Gastroesophageal sphincter (tissue), 4 donors: ENCODE measurements at places on chromosomes 6 and 20. TPM values are rescaled to one million over a fixed set of nuclear protein-coding genes. Genes with fewer than 3 reads are reported as not detected.

NR2E1 gene
- total RNA-seq, result not detected

GRCh38 chr6:103036846-103037245 lies 1643.3 kb downstream of the GRIK2 start:
- ATAC-seq, result no peak

DNA sequence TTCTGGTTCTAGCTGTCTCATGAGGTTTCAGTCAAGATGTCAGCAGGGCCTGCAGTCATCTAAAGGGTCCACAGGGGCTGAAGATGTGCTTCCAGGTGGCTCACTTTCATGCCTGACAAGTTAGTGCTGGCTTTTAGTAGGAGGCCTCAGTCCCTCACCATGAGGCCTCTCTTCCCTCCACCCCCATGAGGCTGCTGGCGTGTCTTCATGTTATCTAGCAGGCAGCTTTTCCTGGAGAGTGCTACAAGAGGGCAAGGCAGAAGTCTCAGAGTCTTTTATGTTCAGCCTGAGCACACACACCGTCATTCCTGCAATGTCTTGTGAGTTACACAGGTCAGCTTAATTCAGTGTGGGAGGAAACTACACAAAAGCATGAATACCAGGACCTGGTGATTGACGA lies 769.9 kb downstream of the HDGFL1 start:
- no peak for ATAC-seq

DNA sequence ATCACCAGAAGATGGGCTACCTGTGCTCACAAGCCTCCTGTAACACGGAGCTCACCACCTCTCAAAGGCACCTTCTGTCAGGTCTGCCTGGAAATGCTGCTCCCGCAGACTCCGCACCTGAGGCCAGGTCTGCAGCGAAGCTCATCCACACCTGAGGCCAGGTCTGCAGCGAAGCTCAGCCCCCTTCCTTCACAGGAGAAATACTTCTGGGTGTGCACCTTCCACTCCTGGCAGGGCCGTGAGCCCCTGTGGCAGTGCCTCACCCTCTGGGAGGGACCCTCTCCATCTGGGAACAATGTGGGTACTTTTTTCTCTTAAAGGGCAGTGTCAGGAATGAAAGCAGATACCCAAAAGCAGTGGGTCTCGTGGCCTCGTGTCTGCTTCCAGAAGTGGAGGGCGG lies 1.4 kb upstream of the SLCO4A1 start:
- ATAC-seq, result no peak

DNA sequence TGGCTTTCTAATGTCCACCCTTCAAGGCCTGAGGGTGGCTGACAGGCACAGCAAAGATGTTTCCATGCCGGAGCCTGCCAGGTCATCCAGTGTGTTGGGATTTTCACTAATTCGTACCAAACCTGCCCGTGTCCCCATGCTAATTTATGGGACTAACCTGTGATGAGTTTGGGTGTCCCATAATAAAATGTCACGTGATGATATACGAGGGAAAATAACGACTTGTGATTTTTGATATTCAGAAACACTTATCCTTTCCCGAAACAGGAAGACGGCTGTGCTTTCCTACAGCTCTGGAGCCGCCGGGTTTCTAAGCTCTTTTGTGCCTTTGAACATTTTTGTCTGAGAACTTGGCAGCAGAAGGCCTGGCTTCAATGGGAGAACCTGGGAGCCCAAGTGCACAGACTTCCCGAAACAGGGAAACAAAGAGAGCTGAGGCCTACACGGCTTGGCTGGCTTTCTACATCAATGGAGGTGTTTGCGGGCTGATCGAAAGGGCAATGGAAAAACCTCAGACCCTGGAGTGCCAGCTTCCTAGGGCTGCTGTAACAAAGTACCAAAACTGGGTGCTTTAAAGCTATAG lies 171.9 kb upstream of the JARID2 start:
- ATAC-seq, result no peak

DNA sequence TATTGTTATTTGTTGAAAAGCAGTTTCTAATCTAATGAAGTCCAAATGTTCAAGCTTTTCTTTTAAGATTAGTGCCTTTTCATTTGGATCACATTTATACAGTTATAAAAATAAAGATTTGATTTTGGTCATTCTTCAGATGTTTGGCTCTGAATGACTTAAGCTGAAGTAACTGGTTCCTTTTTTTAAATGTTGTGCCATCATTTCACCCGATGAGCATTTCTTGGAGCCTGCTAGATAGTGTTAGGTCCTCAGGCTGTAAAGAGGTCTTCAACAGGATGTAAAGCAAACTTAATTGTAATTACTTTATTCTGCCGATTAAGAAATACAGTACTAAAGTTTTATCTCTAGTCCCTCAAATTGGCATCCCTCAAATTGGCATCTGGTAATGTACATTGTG lies 41.2 kb upstream of the ASIP start:
- ATAC-seq, result no peak

DNA sequence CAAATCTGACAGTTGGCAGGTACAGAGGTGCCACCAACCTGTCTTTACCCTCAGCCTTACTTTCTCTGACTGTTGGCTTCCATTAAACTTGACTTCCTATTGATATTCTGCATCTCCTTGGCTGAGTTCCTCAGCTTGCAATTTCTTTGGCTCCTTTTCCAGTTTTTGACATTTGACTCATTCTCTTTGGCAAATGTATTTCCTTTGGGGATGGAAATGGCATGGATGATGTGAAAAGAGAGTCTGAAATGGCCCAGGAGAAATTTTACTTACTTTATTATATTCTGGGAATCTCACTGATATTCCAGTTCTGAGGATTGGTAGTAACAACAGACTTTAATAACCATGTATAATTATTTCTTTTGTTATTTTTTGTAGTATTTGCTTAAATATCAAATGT lies 255.2 kb downstream of the CD109 start:
- no peak for ATAC-seq

- ATAC-seq, result no peak
Observed at GRCh38 chr20:46699651-46700359, 9.6 kb upstream of the SLC2A10 start.
